Putamen (tissue), 1 donor: ENCODE measurements at places on chromosomes 5 and 9.
A peak's percentile ranks its signal among the peaks of the same experiment; 100 is the strongest.

DNA sequence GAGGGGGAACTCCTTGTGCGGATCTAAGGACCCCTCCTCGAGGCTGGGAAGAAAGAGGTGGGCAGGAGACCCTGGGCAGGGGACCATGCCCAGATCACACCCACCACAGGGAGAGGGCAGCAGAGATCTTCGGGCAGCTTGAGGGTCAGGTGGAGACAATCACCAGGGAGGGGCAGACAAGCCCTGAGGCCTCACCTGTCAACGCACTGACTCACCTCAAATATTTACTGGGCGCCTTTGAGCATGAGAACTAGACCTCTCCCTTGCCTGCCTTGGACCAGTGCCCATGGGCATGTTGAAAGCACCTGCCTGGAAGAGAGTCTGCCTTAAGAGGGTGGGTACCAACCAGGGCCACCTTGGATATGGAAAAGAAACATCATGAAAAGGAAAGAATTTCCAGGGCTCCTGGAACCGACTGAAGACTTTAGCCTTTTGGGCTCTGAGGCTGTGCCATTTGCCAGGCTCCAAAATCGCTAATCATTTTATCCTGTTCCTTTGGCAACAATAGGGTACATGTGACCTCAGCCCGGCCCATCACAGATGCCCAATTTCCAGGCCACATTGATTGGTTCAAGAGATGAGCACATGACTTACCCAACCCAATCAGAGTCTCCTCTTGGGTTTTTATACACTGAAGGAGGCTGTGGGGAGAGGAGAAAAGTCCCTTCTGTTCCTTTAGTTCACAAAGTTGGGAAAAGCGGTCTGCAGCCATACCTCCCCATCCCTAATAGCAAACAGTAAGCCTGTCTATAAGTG lies 10.4 kb upstream of the SPINK4 start:
- DNase-seq: no peak

DNA sequence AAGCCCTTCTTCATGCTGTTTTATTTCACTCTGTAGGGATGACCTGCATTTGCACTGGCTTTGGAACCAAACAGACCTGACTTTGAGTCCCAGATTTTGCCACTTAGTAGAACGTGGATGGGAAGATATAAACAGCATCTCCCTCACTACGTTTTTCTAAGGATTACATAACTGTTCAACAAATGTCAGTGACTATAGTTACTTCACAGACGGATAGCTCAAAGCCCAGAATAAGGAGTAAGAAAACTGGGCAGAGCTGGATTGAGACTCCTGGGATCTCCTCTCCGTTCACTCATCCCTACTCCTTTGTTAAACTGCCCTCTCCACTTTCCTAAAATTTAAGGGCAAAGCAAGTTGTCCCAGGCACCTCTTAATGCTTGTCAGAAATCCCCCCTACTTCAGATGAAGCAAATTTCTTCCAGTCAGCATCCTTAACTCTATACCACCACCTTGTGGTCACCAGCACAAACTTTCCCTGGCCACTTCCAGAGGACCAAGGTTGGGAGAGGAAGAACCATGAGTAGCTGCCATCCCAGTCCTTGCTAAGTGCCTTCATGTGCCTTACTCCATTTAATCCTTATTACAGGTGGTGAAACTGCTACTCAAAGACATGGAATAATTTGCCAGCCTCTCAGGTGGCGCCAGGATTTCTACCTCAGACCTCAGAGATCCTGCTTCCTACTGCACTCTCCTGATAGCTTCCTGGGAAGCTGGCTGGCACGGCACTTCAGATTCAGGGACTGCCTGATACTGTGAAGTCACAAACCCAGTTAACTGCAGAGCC lies 38.4 kb downstream of the EGR1 start:
- DNase-seq: peak; percentile 52

- no peak for DNase-seq
Measured at GRCh38 chr9:68980341-68980914, 33.5 kb downstream of the PRKACG start.

GRCh38 chr5:115257981-115258380 lies 4.7 kb downstream of the PGGT1B start:
- DNase-seq: no peak

DNA sequence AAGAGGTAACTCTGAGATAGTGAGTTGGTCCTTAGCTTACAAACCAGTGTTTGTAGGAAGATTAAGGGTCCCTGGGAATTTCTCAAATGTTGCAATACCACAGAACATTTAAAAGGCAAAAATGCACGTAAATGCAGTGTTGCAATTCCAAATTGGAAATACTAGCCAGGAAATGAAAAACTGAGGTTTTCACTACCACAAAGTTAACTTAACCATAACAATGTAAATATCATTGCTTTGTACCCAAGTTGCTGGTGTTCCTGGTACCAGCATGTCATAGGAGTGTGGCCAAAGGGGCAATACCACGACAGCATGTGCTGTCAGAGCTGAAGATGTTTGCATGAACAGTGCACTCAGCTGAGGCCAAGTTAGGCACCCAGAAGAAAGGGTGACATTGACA lies 382.9 kb downstream of the GLIS3 start:
- DNase-seq: no peak

DNA sequence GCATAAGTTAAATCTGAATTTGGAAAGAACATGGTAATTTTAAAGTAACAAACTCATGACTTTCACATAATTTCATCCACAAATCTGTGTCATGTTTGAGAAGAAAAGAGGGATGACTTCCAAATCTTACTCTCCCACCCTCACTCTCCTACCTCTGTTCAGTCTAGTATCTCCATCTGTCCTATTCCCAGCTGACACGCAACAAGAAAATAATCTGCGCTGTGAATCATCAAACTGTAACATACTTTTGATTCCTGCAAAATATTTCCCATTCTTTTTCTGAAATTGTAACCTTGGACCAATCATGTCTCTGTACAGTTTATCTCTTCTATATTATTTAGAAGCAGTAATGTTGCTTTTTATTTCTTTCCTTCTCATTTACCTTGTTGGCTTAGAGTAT lies 91.4 kb downstream of the SLC12A2 start:
- no peak for DNase-seq

DNA sequence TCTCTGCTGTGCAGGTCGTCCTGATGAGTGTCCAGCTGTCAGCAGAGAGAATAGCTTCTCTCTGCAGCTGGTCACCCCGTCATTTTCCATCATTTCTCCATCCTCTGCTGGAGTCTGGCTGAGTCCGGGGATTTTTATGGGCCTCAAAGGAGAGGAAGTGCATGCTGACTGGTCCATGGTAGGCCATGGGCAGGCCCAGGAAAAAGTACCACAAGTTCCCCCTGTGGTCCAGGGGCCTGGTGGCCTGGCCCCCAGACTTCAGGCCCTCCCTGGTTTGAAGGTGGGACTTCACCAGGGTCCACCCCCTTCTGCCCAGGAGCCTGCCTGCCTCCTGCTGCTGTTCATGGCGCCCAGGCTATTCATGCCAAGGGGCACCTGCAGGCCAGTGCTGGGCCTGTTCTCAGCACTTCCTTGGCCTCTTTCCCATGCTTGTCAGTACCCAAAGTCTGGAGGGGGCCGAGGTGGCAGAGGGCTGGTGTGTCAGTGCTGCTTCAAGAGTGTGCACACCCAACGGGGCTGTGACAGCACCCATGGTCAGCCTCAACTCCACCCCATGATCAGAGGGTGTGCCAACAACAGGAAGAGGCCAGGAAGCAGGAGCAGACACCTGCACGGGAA lies 7.3 kb upstream of the MTMR12 start:
- DNase-seq: no peak

GRCh38 chr5:67543720-67544270 lies 347.2 kb upstream of the CD180 start:
- DNase-seq: no peak

DNA sequence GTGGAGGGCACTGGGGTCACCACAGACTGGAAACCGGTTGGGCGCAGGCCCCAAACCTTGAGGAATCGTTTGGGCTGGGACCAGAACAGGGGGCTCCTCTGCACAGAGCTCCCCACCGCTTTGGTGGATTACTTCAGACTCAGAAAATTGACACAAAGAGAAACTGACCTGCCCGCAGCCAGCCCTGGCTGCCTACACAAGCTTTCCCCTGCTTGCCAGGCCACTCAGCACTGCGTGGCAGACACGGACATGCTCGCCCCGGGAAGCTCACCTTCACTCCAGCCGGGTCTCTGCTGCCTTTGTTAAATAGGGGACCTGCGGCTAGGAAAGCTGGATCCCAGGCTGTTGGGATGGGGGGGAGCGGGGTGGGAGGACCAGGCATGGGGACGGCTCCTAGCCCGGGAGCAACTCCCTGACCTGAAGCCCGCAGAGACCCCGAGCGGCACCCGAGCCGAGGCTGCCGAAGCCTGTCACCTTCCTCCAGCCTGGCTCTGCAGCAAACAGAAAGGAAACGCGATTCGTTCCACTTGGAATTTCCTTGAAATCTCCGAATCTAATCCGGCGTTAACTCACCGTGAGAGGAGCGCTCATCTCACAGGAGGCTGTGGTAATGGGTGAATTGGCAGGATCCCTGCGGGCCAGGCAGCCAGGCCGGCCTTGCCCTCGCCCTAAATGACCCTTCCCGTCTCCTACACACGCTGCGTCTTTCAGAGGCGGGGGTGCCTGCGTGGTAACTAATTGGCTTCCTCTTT lies 8.8 kb downstream of the PAX5 start:
- no peak for DNase-seq

- no peak for DNase-seq
Measured at GRCh38 chr9:131204285-131204684, 72.0 kb downstream of the FAM78A start.

- DNase-seq: no peak
Measured at GRCh38 chr5:133944263-133945185, 23.9 kb downstream of the C5orf15 start.

DNA sequence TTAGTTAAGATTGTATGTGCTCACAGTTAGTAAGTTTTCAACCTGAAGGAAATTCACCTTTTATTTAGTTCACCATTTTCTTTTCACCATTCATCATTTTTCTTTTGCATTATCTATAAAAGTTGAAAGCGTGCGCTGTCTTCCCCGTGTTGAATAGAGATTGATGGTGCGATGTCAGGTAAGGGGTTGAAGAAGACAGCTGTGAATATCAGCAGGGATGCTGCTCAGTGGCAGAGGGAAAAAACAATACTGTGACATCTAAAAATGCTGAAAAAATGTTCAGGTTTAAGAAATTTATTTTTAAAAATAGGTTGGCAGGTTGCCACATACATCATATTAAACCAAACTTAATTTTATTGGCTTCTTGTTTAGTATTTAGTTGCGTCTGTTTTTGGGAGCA lies 815.0 kb downstream of the DTWD2 start:
- no peak for DNase-seq

- DNase-seq: no peak
Measured at GRCh38 chr5:89929834-89930233, 479.7 kb downstream of the CETN3 start.

- peak; percentile 50 for DNase-seq
Measured at GRCh38 chr9:117555964-117556629, 141.2 kb upstream of the ASTN2 start.

- peak; percentile 75 for DNase-seq
Measured at GRCh38 chr9:133379153-133380086, 3.3 kb downstream of the STKLD1 start.

DNA sequence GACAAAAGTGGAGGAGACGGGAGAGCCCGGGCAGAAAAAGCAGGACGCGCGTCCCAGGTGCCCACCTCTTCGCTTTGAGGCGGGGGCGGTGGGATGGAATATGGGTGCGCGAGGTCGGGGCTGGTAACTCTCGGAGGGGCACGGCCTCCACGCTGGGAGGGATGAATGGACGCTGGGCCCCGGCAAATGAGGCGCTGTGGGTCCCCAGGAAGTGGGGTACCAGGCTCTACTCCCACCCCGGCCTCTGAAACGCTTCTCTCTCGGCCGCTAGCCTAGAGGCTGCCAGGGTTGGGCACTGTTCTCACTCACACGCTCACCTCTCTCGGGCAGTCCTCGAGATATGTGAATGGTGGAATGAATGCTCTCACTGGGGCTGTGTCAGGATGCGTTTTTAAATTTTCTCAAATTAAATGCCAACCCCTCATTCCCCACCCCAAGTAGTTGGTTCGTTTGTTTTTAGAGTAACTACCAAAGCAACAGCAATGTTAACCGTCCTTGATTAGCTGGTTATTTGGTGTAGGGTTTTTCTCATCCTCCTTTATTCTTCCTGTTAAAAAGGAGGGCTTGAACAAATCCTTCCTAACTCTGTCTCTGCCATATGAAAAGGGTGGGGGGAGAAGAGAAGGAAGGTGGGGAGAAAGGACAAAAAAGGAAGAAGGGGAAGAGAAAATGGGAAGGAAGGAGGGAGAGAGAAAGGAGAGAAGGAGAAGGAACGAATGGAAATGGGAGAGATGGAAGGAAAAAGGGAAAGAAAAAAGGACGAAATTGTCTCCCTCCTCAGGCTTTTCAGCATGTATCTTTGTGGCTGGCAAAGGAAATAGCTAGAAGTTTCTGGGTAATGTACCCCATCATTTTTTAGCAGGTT lies 1.3 kb upstream of the EBF1 start:
- no peak for DNase-seq

GRCh38 chr9:92044936-92045335 lies 70.3 kb downstream of the SPTLC1 start:
- DNase-seq: no peak

DNA sequence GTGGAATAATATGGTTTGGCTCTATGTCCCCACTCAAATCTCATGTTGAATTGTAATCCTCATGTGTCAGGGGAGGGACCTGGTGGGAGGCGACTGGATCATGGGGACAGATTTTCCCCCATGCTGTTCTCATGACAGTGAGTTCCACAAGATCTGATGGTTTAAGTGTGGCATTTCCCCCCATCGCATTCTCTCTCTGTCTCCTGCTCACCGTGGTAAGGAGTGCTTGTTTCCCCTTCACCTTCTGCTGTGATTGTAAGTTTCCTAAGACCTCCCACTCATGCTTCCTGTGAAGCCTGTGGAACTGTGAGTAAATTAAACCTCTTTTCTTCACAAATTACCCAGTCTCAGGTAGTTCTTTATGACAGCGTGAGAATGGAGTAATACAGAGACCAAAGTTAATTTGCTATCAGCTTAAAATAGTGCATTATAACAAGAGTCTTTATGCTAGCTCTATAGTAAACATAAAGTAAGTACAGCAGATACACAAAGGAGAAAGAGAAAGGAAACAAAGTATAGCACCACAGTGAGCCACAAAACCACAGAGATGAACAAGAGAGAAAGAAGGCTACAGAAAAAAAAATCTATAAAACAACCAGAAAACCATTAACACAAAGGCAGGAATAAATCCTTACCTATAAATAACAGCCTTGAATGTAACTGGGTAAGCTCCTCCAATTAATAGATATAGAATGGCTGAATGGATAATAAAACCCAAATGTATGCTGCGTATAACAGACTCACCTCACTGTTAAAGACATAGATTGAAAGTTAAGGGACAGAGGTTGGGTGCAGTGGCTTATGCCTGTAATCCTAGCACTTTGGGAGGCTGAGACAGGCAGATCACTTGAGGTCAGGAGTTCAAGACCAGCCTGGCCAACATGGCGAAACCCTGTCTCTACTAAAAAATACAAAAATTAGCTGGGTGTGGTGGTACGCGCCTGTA lies 39.7 kb downstream of the RAPGEF6 start:
- DNase-seq: no peak

DNA sequence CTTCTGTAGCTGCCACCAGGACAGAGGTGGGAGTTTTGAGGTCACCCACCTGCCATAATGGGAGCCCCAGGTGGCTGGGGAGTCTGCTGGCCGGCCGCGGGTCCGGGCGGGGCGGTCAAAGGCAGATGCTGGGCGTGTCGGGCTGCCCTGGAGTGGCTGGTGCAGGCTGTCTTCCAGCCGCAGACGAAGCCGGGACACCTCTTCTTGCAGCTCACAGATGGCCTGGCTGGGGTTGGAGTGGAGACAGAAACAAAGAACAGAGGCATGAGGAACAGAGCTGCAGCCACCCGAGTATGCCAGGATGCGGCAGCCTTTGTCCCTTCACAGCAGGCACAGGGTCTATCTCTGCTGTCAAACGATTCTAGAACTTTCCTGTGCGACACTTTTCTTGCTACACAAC lies 18.0 kb downstream of the ORM2 start:
- DNase-seq: peak; percentile 84

- DNase-seq: no peak
Measured at GRCh38 chr9:120014796-120015195, 565.2 kb downstream of the CDK5RAP2 start.
